ENCODE measurements at places on chromosomes 7 and 10.

GRCh38 chr10:87716348-87716670 is 56.6 kb downstream of the PAPSS2 start:
- DNase-seq = no peak

GRCh38 chr10:89684604-89685003 is 16.8 kb upstream of the KIF20B start:
- no peak for DNase-seq

GRCh38 chr7:35365523-35365922 is 111.6 kb upstream of the TBX20 start:
- DNase-seq = no peak

- DNase-seq = no peak
Observed at GRCh38 chr10:124079864-124080263, 13.5 kb downstream of the CHST15 start.

DNA sequence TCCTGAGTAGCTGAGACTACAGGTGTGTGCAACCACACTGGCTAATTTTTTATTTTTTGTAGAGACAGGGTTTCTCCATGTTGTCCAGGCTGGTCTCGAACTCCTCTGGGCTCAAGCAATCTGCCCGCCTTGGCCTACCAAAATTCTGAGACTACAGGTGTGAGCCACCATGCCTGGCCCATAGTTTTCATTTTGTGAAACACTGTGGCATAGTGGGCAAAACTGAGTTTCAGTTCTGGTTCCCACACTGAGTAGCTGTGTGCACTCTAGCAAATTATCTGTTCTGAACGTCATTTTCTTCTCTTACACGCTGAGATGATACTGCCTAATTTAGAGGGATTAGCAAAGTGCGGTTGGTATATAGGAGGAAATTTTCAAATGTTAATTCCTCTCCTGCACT is 13.5 kb downstream of the ATP5MK start:
- DNase-seq = no peak

Data from GM12891 (cell line).